ENCODE measurements at places on chromosomes 12 and 14.

DNA sequence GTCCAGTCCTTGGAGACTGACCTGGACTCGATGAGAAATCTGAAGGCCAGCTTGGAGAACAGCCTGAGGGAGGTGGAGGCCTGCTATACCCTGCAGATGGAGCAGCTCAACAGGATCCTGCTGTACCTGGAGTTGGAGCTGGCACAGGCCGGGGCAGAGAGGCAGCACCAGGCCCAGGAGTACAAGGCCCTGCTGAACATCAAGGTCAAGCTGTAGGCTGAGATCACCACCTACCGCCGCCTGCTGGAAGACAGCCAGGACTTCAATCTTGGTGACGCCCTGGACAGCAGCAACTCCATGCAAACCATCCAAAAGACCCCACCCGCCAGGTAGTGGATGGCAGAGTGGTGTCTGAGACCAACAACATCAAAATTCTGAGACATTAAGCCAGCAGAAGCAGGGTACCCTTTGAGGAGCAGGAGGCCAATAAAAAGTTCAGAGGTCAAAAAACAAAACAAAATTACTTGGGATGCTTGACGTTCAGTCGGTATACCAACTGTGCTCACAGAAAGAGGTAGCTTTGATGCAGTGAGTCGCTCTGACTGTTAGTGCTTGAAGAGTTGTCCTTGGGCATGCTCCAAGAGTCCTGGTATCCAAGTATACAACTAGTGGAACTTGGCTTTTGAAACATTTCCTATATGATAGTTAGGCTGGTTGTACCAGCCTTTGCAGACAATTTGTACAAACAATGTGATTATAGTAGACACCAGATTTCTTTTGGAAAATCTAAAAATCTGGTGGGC lies 4.8 kb downstream of the MED6 start:
- no peak for DNase-seq

DNA sequence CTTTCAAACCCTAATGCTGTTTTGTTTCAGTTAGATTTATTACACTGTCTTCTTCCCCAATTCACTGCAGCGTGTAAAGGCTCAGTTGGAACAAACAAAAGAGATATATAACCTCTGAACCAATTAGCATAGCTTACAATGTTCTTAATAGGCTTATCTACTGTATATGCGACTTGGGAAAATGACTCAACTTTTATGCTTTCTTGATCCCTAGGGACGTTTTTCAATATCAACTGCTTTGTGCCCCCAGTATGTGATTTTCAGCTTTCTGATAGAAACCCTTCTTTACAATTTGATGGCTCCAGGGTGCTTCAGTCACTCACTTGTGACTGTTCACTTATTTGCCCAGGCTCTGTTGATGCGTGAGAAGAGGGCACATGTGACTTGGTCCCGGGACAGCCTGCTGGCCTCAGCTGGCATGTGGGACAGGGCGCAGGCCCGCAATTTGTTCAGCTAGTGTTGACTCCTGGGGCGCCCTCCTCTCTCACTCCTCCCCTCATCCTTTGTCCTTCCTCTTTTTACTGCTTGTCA lies 107.1 kb downstream of the TMTC2 start:
- no peak for DNase-seq

GRCh38 chr14:88060576-88060975 lies 55.6 kb downstream of the GPR65 start:
- no peak for DNase-seq

DNA sequence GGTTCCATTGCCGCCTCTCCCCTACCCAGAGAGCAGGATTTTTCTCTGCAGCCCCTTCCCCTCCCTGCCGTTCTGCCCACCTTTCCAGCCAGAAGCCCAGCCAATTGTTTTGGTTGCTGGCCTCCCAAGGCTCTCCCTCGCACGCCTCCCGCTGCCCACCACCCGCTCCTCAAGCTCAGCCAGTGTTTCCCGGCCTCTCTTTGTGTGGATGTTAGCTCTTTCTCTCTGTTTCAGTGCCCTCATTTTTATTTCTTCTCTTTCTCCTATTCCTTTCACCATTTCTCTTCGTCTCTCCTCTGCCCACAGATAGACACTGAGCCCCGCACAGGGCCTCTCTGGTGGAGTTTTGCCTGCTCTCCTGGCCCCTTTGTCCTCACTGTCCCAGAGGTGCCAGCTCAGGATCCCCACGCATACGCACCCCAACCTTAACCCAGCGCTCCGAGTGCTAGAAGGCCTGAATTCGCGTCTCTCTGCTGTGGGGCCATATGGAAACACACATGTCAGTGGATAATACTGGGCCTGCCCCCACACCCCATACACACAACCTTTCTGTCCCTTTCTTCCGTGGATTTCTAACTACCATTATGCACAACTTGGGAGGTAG lies 54.9 kb downstream of the SMUG1 start:
- no peak for DNase-seq

DNA sequence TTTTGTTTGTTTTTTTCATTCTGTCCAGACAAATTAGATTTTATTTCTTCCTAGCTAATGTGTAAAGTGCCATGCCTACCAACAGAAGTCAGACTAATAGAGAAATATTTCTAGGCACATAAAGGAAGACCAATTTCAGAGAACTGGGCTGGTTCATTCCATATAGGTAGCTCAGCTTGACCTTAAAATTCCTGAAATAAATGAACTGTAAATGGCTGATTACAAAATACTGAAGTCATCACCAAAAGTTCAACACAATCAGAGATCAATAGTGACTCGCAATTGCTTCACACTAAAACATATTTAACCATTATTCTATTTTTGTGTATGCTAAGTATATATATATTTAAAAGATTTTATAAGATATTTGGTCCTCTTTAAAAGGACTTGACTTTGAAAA lies 34.2 kb downstream of the PTPRB start:
- DNase-seq, result peak; percentile 13
